ENCODE measurements at places on chromosomes 7 and 10.

GRCh38 chr7:135077642-135078041, 70.2 kb upstream of the TMEM140 start:
- no peaks in the 10 kb centered on the region for H3K4me1 ChIP-seq
- H3K27me3 ChIP-seq: no peaks in the 10 kb centered on the region
- no peak for DNase-seq
- H3K27ac ChIP-seq: no peak overlapping the region
- no peak overlapping the region for H3K4me3 ChIP-seq

- H3K27ac ChIP-seq: no peak overlapping the region
- no peak for DNase-seq
- no peaks in the 10 kb centered on the region for H3K27me3 ChIP-seq
- no peaks in the 10 kb centered on the region for H3K4me1 ChIP-seq
- H3K4me3 ChIP-seq: no peak overlapping the region
Observed at GRCh38 chr7:43535810-43536585, 46.9 kb upstream of the STK17A start.

- H3K36me3 ChIP-seq: no peaks in the 10 kb centered on the region
- H3K27ac ChIP-seq: no peak overlapping the region
- peaks cover 21% of the 10 kb centered on the region for H3K27me3 ChIP-seq
- H3K4me1 ChIP-seq: peaks cover 3% of the 10 kb centered on the region
- H3K4me3 ChIP-seq: no peak overlapping the region
- DNase-seq: no peak
Observed at GRCh38 chr7:114791771-114792170, 130.1 kb upstream of the MDFIC start.

GRCh38 chr10:110456523-110457091, 41.1 kb upstream of the DUSP5 start:
- H3K4me1 ChIP-seq: peaks cover 43% of the 10 kb centered on the region
- H3K27me3 ChIP-seq: no peaks in the 10 kb centered on the region
- DNase-seq: no peak
- H3K36me3 ChIP-seq: peaks cover 6% of the 10 kb centered on the region
- no peak overlapping the region for H3K27ac ChIP-seq

- H3K4me1 ChIP-seq: peaks cover 4% of the 10 kb centered on the region
- H3K27ac ChIP-seq: no peak overlapping the region
- no peak overlapping the region for H3K4me3 ChIP-seq
- no peaks in the 10 kb centered on the region for H3K27me3 ChIP-seq
- no peak for DNase-seq
Observed at GRCh38 chr7:142438235-142438922, 180.5 kb upstream of the PRSS58 start.

DNA sequence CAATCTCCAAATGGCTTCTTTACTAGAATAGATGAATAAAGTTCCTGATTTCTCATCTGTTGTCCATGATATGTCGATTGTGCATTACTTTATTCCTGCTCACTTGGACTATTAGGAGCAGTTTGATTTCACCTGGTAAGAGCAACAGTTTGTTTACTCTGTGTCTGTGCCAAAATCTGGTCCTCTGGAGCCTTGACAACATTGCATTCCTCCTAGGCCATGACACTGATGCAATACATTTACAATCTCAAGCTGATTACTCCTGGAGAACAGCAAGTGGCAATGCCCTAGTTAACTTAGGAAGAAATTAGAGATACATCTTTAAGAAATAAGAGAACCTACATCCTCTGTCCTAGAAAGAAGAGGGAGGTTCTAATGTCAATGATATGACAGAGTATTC, 71.8 kb downstream of the SGCE start:
- no peak overlapping the region for H3K4me3 ChIP-seq
- H3K4me1 ChIP-seq: no peaks in the 10 kb centered on the region
- no peaks in the 10 kb centered on the region for H3K36me3 ChIP-seq
- H3K27me3 ChIP-seq: no peaks in the 10 kb centered on the region
- no peak overlapping the region for H3K27ac ChIP-seq

GRCh38 chr10:8852546-8852945, 798.1 kb downstream of the GATA3 start:
- H3K4me1 ChIP-seq: no peaks in the 10 kb centered on the region
- no peak overlapping the region for H3K27ac ChIP-seq
- H3K4me3 ChIP-seq: no peak overlapping the region
- DNase-seq: no peak
- H3K36me3 ChIP-seq: no peaks in the 10 kb centered on the region

- peaks cover 3% of the 10 kb centered on the region for H3K4me1 ChIP-seq
- no peaks in the 10 kb centered on the region for H3K36me3 ChIP-seq
- no peaks in the 10 kb centered on the region for H3K27me3 ChIP-seq
- no peak for DNase-seq
- H3K27ac ChIP-seq: no peak overlapping the region
Observed at GRCh38 chr10:32600317-32600716, 154.4 kb downstream of the CCDC7 start.

DNA sequence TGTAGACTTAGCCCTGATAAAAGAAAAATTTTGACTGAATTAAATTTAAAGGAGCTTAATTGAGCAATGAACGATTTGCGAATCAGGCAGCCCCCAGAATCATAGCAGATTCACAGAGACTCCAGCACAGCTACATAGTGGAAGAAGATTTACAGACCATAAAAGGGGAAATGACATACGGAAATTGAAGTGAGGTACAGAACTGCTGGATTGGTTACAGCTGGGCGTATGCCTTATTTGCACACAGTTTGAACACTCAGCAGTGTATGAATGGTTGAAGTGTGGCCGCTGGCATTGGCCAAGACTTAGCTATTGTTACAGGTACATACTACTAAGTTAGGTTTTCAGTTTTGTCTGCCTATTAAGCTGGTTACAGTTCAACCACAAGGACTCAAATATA, 433.5 kb upstream of the CELF2 start:
- H3K4me1 ChIP-seq: no peaks in the 10 kb centered on the region
- H3K36me3 ChIP-seq: no peaks in the 10 kb centered on the region
- no peak for DNase-seq
- H3K4me3 ChIP-seq: no peak overlapping the region
- peaks cover 12% of the 10 kb centered on the region for H3K27me3 ChIP-seq
- no peak overlapping the region for H3K27ac ChIP-seq

DNA sequence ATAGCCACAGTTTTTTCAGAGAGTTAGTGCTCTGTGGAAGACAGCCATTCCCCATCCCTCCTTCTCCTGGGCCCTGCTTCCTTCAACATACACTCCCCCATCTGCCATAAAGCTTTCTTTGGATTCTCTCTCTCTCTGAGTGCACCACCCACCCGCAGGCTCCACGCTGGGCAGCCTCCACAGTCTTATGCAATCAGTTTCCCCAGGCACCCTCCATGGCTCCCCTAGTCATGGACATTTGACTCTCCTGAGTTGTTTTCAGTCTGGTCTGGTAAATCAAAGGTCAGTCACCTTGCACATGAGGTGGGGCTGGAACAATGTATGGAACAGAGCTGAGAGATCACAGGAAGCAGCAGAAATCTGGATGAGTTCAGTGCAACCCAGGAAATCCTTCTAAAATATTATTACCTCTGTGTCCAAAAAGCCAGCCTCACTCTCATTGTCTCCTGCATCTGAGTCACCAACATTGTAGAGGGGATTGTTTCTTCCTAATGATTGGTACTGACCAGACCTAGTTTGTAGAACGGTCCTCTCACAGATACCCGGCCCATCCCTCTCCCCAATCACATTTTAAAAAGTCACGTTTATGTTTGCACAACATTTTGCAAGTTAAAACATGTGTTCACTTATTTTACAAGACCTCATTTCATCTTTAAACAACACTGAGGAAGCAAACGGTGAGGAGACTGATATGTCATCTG, 70.1 kb downstream of the CYCS start:
- H3K4me1 ChIP-seq: peaks cover 4% of the 10 kb centered on the region
- H3K36me3 ChIP-seq: peaks cover 3% of the 10 kb centered on the region
- peaks cover 35% of the 10 kb centered on the region for H3K27me3 ChIP-seq
- no peak overlapping the region for H3K27ac ChIP-seq

DNA sequence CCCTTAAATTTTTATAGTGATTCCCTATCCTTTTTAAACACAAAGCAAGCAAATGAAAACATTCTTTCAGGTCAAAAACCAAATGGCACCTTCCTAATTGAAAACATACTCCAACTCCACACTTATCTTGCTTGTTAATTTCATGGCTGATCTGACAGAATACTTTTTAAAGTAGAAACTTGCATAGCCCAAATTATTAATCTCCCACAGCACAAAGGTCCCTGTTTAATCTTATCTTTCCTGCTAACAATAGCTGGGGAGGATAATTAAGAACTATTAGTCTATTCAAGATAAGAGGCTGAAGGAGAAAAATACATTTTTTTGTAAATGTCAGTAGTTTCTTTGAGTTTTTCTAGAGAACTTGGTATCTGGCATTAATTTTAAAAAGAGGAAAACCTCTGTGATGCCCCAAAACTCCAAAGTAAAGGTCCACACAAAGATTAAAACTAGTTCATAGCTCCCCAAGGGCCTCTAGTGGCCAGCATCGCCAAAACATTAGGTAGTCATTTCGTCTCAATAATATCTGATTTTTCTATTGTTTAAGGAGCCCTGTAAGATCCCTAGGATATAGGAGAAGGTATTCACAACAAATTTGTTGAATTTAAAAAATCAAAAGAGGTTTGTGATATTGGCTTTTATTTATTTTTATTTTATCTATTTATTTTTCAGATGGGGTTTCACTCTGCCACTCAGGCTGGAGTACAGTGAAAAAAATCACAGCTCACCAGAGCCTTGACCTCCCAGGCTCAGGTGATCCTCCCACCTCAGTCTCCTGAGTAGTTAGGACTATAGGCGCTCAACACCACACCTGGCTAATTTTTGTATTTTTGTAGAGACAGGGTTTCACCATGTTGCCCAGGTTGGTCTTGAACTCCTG, 14.7 kb downstream of the CDNF start:
- no peaks in the 10 kb centered on the region for H3K4me1 ChIP-seq
- no peaks in the 10 kb centered on the region for H3K36me3 ChIP-seq
- DNase-seq: peak; percentile 39
- no peaks in the 10 kb centered on the region for H3K27me3 ChIP-seq
- H3K27ac ChIP-seq: no peak overlapping the region
- H3K4me3 ChIP-seq: no peak overlapping the region

GRCh38 chr10:111824128-111824527, 359.4 kb downstream of the GPAM start:
- DNase-seq: no peak
- H3K27me3 ChIP-seq: no peaks in the 10 kb centered on the region
- H3K27ac ChIP-seq: no peak overlapping the region
- no peaks in the 10 kb centered on the region for H3K36me3 ChIP-seq
- H3K4me3 ChIP-seq: no peak overlapping the region

DNA sequence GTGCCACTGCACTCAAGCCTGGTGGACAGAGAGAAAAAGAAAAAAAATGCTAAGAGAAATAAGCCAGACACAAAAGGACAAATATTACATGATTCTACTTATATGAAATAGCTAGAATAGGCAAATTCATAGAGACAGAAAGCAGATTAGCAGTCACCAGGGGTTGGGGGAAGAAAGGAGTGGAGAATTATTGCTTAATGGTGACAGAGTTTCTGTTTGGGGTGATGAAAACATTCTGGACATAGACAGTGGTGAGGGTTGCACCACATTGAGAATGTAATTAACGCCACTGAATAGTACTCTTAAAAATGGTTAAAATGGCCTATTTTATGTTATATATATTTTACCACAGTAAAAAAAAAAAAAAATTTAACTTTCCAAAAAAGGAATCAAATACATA, 6.4 kb upstream of the NT5C2 start:
- no peak overlapping the region for H3K27ac ChIP-seq
- no peaks in the 10 kb centered on the region for H3K4me1 ChIP-seq
- DNase-seq: no peak
- no peaks in the 10 kb centered on the region for H3K27me3 ChIP-seq

DNA sequence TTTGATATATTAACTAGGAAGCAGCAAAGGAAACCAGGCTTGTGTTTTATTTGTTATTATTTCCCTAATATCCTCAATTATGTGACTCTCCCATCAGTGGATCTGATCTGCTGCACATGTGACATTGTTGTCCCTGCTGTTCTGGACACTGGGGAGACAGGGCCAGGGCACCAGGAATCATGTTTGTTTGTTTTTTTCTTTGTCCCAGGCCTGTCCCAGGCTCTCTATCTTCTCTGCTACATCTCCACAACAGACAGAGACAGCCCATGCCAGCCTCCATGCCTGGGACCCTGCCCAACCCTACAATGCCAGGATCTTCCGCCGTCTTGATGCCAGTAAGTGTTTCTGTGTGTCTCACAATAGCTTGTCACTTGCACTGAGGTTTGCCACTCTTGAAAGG, 239.6 kb downstream of the TRIL start:
- no peak for DNase-seq
- no peaks in the 10 kb centered on the region for H3K4me1 ChIP-seq
- H3K4me3 ChIP-seq: no peak overlapping the region
- H3K36me3 ChIP-seq: no peaks in the 10 kb centered on the region
- no peak overlapping the region for H3K27ac ChIP-seq

DNA sequence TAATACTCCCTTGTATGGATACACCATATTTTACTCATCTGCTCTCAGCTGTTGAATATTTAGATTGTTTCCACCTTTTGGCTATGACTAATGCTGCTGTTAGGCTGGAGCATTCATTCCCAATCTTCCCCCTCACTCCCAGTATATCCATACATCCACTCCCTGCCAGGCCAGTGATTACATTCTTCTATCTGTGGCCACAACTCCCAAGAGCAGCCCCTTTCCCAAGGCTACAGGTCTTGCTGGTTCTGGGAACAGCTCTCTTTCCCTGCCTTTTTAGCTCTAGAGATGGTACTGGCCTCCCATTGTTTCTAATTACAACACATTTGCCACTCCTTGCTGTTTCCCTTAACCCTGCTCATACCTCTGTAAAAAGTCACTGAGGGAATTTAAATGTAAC, 28.2 kb downstream of the SFR1 start:
- no peaks in the 10 kb centered on the region for H3K36me3 ChIP-seq
- no peak overlapping the region for H3K27ac ChIP-seq
- DNase-seq: no peak
- H3K27me3 ChIP-seq: peaks cover 50% of the 10 kb centered on the region

GRCh38 chr10:60940446-60940845, 3.5 kb downstream of the RHOBTB1 start:
- peaks cover 68% of the 10 kb centered on the region for H3K27me3 ChIP-seq
- no peak for DNase-seq
- no peaks in the 10 kb centered on the region for H3K36me3 ChIP-seq
- no peak overlapping the region for H3K4me3 ChIP-seq
- no peak overlapping the region for H3K27ac ChIP-seq
- peaks cover 8% of the 10 kb centered on the region for H3K4me1 ChIP-seq

- peaks cover 16% of the 10 kb centered on the region for H3K4me1 ChIP-seq
- H3K4me3 ChIP-seq: no peak overlapping the region
- DNase-seq: no peak
- no peaks in the 10 kb centered on the region for H3K27me3 ChIP-seq
- no peaks in the 10 kb centered on the region for H3K36me3 ChIP-seq
- no peak overlapping the region for H3K27ac ChIP-seq
Observed at GRCh38 chr7:135840591-135840990, 92.0 kb upstream of the FAM180A start.

GRCh38 chr7:134028853-134029252, 98.3 kb upstream of the LRGUK start:
- DNase-seq: no peak
- H3K27me3 ChIP-seq: no peaks in the 10 kb centered on the region
- H3K36me3 ChIP-seq: peaks cover 6% of the 10 kb centered on the region
- H3K4me3 ChIP-seq: no peak overlapping the region
- no peak overlapping the region for H3K27ac ChIP-seq
- peaks cover 22% of the 10 kb centered on the region for H3K4me1 ChIP-seq
